Esophagus muscularis mucosa (tissue), 4 donors: ENCODE measurements at places on chromosomes 1 and 21. TPM values are rescaled to one million over a fixed set of nuclear protein-coding genes. Genes with fewer than 3 reads are reported as not detected.

Gene GPR52
- total RNA-seq, result 5.0 TPM

Gene GPR153
- 5.5 TPM for total RNA-seq

- H3K4me1 ChIP-seq, result peaks cover 19% of the 10 kb centered on the region
- H3K4me3 ChIP-seq, result no peak overlapping the region
- no peaks in the 10 kb centered on the region for H3K27me3 ChIP-seq
- H3K27ac ChIP-seq, result no peak overlapping the region
- H3K36me3 ChIP-seq, result peaks cover 66% of the 10 kb centered on the region
- DNase-seq, result no peak
Observed at GRCh38 chr1:66951513-66951912, 26.7 kb downstream of the MIER1 start.

- no peaks in the 10 kb centered on the region for H3K4me1 ChIP-seq
- peaks cover 38% of the 10 kb centered on the region for H3K36me3 ChIP-seq
- no peak for DNase-seq
- no peaks in the 10 kb centered on the region for H3K27me3 ChIP-seq
- no peak overlapping the region for H3K27ac ChIP-seq
Observed at GRCh38 chr21:44766818-44767354, 34.7 kb downstream of the UBE2G2 start.

DNA sequence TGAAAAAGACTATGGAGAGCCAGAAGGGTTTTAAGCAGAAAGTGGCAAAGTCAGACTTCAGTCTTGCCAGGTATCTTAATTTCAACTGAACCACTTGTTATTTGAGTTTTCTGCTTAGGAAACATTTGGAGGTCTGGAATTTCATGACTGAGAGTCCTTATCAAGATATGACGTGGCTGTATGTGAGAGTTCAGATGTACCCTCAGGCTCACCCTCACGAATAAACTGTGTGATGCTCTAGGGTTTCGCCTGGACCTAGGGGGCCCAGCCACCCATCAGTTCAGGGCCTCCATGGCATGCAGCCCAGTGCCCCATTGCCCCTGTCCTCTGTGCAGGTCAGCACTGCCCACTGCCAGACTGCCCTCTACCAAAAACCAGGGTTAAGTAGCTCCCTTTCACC is 30.6 kb upstream of the TADA1 start:
- no peaks in the 10 kb centered on the region for H3K27me3 ChIP-seq
- H3K4me3 ChIP-seq, result no peak overlapping the region
- H3K27ac ChIP-seq, result no peak overlapping the region
- H3K36me3 ChIP-seq, result no peaks in the 10 kb centered on the region
- no peaks in the 10 kb centered on the region for H3K4me1 ChIP-seq

DNA sequence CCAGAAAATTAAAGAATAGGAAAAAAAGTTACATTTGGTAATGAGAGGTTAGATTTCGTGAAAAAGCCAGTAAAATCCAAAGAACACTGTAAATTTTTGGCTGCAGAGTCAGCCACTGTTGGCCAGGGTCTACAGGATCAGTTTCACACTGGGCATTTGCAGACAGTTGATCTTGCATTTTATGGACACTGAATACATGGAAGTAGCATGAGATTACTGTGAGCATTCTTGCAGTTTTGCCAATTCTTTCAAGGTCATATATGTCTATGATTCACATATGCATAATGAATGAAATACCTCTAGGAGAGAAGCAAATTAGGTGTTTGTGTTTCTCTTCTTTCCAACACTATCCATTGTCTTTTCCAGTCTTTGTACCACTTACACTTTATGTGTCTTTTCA is 200.8 kb upstream of the DPYD start:
- H3K4me3 ChIP-seq, result no peak overlapping the region
- H3K27ac ChIP-seq, result no peak overlapping the region
- no peaks in the 10 kb centered on the region for H3K36me3 ChIP-seq
- H3K27me3 ChIP-seq, result no peaks in the 10 kb centered on the region
- no peaks in the 10 kb centered on the region for H3K4me1 ChIP-seq

DNA sequence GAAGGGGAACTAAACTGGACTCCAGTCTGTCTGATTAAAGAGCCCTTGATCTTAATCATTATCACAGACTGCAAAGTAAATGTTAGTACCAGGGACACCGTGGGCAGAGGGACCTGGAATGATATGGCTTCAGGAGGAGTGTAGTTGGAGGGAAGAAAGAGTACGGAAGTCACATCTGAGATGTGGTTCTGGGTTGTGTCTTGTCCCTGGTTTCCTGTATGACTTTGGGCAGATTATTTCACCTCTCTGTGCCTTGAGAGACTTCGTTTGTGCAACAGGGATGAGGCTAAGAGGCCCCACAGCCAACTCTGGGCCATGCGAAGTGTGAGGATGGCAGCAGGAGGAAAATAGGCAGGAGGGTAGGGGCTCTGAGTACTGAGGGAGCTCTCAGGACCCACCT is 76.1 kb upstream of the SLC2A1 start:
- no peak for DNase-seq
- H3K4me1 ChIP-seq, result no peaks in the 10 kb centered on the region
- no peak overlapping the region for H3K27ac ChIP-seq
- H3K27me3 ChIP-seq, result peaks cover 4% of the 10 kb centered on the region

Gene CRP
- total RNA-seq, result 0.17 TPM

DNA sequence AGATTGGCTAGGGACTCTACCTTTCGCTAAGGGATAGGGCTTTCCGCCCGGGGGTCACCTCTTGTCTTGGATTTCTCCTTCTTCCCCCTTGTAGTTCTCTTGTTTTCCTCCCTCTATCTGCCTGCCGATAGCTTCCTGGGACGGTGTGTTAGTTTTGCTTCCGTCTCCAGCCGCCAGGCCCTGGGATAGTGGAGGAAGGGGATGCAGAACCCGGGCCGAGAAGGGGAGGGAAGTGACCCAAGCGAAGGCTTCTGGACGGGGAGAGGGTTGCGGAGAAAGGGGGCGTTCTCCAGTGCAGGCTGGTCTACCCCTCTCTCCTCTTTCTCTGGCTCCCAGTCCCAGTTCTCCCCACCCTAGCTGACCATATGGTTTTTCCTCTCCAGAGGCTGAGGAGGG is 871 bp downstream of the TUFT1 start:
- H3K4me1 ChIP-seq, result peaks cover 40% of the 10 kb centered on the region
- H3K27me3 ChIP-seq, result no peaks in the 10 kb centered on the region
- peak overlapping the region; percentile 88 for H3K27ac ChIP-seq
- no peak for DNase-seq

DNA sequence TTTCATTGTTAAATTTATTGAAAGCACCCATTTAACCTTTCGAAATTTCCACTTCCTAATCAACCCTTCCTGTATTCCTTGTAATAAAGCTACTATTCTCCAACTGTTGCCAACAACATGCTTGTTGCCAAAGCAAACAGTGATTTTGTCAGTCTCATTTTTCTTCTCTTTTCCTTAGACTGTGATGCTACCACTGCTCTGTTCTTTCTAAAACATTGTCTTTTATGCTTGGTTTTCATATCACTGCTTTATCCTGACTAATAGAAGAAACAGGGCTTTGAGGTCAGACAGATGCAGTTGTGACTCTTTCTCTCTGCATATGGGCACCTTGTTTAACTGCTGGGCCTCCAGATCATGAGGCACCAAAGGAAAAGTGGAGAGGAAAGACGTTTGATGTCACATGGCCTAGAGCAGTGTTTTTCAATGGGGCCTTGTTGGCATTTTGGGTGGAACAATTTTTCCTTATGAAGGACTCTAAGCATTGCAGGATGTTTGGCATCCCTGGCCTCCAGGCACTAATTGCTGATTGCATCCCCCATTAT is 56.1 kb downstream of the HMCN1 start:
- H3K36me3 ChIP-seq, result no peaks in the 10 kb centered on the region
- no peak overlapping the region for H3K4me3 ChIP-seq
- DNase-seq, result no peak
- peak overlapping the region; percentile 27 for H3K27ac ChIP-seq
- peaks cover 31% of the 10 kb centered on the region for H3K4me1 ChIP-seq
- no peaks in the 10 kb centered on the region for H3K27me3 ChIP-seq

DNA sequence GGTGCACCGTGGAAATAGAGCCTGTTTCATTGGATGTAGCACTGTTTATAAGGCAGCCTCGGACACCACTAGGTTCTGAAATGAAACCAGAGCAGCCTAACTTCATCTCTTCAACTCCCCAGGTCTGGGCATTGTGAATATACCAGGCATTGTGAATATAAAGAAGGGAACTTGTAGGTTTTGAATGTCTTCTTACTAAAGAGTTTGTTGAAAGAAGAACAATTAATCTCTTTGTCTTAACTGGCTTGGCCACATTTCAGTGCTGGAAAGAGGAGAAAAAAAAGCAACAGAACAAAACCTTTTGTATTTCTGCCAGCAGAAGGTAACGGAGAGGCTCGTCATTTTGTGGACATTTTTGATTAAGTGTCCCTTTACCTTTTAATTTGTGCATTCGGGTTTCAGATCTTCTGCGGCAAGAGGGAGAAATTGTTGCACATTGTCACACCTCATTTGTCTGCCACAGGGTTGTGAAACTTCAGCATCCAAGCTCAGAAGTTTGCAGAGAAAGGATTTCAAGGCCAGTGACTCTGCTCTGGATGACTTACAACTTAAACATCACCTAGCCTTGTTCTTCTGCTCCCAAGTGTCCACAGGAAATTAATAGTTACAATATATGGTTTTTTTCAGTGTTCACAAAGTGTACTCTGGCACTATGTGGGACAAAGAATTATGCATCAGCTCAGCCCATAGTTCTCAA is 158.3 kb downstream of the KAZN start:
- H3K27ac ChIP-seq, result no peak overlapping the region
- no peaks in the 10 kb centered on the region for H3K27me3 ChIP-seq
- H3K4me3 ChIP-seq, result no peak overlapping the region
- DNase-seq, result no peak

- no peak overlapping the region for H3K27ac ChIP-seq
- no peaks in the 10 kb centered on the region for H3K27me3 ChIP-seq
- no peak overlapping the region for H3K4me3 ChIP-seq
- no peaks in the 10 kb centered on the region for H3K36me3 ChIP-seq
- DNase-seq, result no peak
Observed at GRCh38 chr21:21963911-21964310, 965.7 kb downstream of the NCAM2 start.

DNA sequence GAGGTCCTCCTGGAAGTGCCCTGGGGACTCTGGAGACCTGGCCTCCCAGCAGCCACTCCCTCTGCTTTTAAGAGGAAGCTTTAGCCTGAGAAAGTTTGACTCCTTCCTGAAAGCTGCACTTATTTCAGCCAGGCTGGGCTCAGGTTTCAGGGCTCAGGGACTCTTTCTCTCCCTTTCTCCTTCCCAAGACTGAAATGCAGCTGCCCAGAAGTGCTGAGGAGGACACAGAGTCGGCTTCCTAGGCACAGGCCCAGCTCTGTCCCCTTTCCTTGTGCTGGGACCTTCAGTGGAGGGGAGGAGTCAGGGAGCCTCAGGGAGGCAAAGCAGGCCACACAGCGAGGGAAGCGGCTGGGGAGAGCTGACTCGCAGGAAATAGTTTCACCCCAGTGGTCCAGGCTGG is 137.3 kb downstream of the NAV1 start:
- H3K27ac ChIP-seq, result peak overlapping the region; percentile 72

DNA sequence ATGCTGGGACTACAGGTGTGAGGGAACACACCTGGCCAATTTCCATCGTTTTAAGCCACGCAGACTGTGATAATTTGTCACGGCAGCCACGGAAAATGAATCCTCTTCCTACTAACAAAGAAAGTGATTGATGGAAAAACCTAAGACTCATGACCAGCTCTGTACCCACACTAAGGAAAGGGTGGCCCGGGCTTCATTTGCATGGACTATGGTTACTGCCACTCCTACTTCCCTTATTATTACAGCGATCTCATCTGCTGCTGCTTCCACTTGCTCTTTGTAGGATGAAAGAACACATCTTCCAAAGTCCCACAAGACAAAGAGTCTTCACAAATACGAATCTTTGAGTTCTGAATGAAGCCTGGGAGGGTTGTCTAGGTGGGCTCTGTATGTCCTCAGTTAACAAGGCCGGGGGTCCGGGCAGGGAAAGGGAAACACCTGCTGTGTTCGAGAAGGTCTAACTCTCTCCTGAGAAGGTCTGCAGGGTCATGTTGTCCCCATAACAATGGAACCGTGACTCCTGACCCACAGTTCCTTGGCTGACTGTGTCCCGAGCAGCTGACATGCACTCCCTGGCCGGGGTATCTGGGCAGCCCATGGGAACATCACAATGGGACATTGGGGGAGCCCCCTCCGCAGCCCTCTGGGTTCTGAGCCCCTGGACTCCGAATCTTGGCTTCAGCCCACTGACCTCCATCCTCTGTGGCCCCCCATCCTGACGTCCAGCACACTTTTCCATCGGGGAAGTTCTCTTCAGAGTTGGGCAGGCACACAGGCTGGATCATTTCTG is 13.3 kb upstream of the TFF1 start:
- no peak overlapping the region for H3K27ac ChIP-seq
- no peaks in the 10 kb centered on the region for H3K36me3 ChIP-seq
- peaks cover 37% of the 10 kb centered on the region for H3K27me3 ChIP-seq

Gene GSTM1
- not detected for total RNA-seq

DNA sequence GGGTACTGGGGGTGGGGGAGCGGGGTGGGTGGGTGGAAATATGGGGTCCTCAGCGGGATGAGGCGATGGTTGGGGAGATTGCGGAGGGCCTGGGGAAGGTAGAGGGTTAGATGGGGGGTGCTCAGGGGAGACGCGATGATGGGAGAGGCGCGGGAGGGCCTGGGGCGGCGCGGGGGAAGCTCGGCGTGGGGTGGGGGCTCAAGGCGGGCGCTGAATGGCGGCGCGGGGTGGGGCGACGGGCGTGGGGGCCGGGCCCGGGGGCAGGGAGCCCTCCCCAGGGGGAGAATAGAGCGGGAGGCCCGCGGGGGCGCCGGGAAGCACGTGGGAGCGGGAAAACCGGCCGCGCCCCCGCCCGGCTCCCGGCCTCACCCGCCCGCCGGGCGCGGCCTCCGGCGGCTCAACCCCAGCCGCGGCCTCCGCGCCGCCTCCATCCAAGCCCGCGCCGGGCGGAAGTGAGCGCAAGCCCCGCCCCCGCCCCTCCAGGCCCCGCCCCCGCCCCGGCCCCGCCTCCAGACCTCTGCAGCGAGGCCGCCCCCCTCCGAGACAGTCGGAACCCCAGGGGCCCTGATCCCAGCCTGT is at the start of gene FAAP20:
TSS of gene FAAP20 (minus strand) at position 454 of the 579 bp plus-strand sequence. CDS start at position 431, 23 bp downstream.
- no peak for DNase-seq
- H3K27ac ChIP-seq, result peak within 1 kb of the TSS; percentile 99
- H3K4me1 ChIP-seq, result peaks cover 76% of the 10 kb centered on the region
- H3K27me3 ChIP-seq, result no peaks in the 10 kb centered on the region
- H3K36me3 ChIP-seq, result no peaks in the 10 kb centered on the region
- H3K4me3 ChIP-seq, result peak within 1 kb of the TSS; percentile 74

Gene GPR25
- total RNA-seq, result not detected

- no peaks in the 10 kb centered on the region for H3K36me3 ChIP-seq
- no peak overlapping the region for H3K27ac ChIP-seq
- no peak for DNase-seq
- no peaks in the 10 kb centered on the region for H3K4me1 ChIP-seq
- H3K4me3 ChIP-seq, result no peak overlapping the region
- H3K27me3 ChIP-seq, result no peaks in the 10 kb centered on the region
Observed at GRCh38 chr21:25871566-25871965, 136.8 kb downstream of the GABPA start.
